ENCODE measurements at places on chromosomes 3 and 15. TPM values are rescaled to one million over a fixed set of nuclear protein-coding genes. Genes with fewer than 3 reads are reported as not detected.

- DNase-seq = no peak
Observed at GRCh38 chr3:174675406-174675805, 183.7 kb upstream of the NAALADL2 start.

GRCh38 chr3:150844484-150844883, 60.8 kb downstream of the MINDY4B start:
- DNase-seq = no peak

DNA sequence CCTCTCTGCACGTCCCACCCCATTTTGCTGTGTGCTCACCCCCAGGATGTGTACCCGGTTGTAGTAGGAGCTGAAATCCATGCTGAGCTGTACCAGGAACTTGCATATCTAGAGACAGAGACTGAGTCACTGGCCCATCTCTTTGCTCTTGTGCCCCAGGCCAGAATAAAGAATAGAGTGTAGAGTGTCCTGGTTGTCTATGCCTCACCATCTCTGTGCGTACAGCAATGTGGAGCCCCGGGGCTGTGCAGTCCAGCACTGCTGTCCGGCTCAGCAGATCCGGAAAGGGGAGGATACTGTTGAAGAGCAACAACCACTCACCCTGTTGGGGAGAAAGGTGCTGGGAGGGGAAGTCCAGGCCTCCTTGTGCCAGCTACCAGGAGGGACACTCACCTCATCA, 2.6 kb downstream of the DALRD3 start:
- no peak for DNase-seq

GRCh38 chr3:131402391-131403039, 20.9 kb downstream of the NUDT16 start:
- DNase-seq = no peak

DNA sequence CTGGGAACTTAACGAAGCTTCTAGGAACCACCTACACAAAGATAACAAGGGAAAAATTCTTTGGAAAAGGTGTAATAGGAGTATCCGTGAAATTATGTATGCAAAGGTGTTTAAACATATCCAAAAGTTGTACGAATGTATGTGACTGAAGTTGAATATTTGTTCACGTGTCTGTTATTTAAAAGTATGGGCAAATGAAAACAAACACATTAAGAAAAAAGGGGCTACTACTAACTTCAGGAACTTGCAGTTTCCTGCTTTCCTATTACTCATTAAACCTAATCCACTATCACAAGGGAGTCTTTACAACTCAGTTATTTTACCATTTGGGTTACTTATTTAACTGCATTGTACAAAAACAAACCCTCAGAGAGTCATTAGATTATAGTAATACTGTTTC, 33.9 kb upstream of the GRAMD1C start:
- no peak for DNase-seq

DNA sequence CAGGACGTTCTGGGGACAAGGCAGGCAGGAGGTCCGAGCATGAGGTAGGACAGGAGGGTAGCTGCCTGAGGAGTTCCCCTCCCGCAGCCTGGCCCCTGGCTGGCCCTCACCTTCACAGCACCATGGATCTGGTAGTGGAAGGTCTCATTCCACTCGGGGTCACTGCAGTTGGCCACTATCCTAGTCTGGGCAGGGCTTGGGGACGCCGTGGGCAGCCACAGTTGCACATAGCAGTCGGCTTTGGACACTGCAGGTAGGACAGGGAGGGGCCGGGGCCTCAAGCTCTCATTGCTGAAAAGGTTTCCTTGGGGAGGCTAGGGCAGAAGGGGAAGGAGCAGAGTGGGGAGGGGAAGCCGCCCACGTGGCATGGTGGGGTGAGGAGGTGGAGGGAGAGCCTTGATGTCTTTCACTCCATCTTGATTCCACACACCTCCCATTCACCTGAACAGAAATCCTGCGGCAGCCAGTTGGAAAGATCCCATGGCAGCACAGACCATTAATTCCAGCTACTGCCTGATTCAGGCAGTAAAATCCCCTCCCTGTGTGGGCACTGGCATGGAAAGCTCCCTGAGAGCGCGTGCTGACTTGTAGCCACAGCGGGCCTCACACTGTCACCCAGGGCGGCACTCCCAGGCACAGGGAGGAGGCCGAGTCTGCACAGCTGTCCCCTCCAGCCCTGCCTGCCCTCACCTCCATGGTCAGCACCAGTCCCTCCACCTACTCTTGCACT, 2.1 kb downstream of the PLA2G4F start:
- DNase-seq = no peak

- DNase-seq = no peak
Observed at GRCh38 chr15:65638681-65639089, 16.9 kb downstream of the SLC24A1 start.

- no peak for DNase-seq
Observed at GRCh38 chr15:63465104-63465503, 39.3 kb upstream of the USP3 start.

DNA sequence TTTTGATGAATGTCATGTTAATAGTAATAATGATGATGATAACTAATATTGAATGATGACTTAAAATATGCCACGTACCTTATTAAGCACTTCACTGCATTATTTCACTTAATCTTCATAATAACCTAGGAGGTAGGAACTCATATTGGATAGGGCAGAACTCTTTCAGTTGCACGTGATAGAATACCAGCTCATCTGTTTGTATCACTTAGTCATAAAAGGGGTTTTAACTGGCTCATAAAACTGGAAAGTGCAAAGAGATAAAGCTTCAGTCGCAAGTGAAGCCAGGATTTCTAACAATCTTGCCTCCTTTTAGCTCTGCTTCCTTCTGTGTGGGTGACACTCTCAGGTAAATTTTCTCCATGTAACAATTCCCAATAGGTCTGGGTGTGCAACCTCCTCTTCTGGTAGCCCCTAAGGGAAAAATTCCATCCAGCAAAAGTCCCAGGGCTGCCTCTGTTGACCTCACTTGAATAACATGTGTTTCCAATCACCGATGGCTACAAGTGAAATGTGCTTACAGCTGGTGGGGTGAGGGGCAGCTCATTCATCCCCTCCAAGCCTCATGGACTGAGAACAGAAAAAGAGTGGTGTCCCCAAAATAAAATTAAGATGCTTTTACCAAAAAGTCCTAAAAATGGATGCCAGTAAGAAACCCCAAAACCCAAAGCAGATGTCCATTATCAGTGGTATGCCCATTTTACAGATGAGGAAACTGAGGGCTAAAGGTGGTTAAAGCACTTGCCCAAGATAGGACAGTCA, 9.3 kb downstream of the GXYLT2 start:
- no peak for DNase-seq

DNA sequence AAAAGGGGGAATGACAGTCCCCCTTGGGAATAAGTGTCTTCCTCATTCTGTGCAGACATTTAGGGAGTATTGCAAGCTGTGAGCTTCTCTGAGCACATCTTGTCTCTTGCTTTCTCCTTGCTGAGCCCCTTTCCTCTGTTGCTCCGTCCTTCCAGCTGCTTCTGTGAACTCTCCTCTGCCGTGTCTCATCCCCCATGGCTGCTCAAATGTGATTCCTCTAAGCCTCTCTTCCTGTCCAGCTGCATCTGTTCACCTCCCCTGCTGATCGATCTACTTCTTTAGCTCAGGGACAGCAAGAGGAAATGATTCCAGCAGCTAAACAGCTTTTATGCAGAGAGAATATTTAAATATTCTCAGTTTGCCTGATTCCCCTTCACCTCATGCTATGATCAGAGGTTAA, 328.0 kb upstream of the DNAJC19 start:
- no peak for DNase-seq

- no peak for DNase-seq
Observed at GRCh38 chr15:26201177-26201858, 338.2 kb upstream of the ATP10A start.

DNA sequence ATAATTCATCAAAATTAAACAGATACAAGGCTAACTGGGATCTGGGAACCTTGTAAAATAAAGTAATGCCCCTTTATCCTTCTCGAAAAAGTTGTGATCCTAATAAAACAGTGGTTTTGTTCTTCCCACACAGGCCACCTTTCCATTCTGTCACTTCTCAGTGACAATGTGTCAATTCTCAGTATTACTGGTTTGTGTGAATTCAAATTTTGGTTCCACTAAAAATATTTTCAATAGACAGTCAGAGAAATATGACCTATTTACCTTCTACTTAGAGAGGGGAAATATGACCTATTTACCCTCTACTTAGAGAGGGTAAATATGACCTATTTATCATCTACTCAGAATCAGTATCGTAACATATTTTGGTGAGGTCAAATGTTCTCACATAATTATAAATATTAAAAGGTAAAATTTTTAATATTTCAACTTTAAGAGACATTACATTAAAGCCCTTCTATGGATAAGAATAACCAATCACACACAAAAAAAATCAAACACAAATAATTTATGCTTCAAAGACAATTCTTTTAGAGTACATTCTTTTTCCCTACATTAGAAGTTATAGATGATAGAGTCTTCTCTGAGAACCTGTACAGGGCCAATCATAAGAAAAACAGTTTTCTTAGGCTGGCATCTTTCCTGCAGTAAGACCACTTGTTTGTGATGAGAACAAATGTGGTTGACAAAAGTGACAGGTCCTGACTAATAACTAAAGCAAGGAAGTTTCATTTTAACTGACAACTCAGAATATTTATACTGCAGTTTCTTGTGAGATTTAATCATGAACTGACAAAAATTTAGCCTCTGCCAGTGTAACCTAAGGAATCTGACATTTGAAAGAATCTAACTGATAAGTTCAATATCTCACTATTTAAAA, 323.3 kb downstream of the DIPK2A start:
- DNase-seq = no peak

- DNase-seq = no peak
Observed at GRCh38 chr3:176905331-176905730, 292.0 kb downstream of the TBL1XR1 start.

The GCNT3 gene
- not detected for total RNA-seq

The MKRN3 gene
- total RNA-seq = not detected

The ALDH1A2 gene
- 11.6 TPM for total RNA-seq

All from tibial nerve (tissue), 4 donors.